Skeletal muscle cell (primary cell): ENCODE measurements at places on chromosomes 12 and 14.

DNA sequence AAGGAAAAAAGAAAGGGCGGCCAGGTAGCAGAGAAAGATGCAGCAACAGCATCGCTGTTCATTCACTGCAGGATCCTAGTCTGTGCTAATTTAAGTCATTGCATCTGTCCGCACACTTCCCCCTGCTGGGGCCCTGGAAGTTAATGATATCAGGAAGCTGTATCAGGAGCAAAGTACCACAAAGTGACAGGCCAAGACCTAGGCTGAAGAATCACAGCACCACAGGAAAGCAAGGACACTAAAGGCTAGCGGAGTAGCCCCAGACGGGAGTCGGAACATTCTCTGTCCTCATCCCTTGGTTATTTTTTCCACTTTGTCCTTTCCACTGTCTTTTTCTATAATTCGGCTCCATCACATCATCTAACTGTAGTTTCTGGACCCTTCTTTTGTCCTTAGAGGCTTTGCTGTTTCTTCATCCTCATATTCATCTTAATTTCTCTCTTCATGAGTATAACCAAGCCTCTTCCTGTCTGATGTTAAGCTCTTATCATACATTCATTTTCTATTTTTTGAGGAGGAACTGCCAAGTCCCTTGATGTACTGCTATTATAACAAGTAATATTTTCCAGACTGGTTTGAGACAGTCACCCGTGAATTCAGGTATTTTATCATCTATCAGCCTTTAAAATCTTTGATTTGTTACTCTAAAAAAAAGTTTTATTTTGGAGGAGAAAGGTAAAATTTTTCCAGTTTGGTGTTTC is 28.3 kb downstream of the DUSP16 start:
- DNase-seq, result no peak

- DNase-seq, result no peak
These were observed 396.1 kb upstream of the RGS6 start for GRCh38 chr14:71536015-71536740.

- no peak for DNase-seq
These were observed 5.8 kb downstream of the KMT5A start for GRCh38 chr12:123389560-123390351.

DNA sequence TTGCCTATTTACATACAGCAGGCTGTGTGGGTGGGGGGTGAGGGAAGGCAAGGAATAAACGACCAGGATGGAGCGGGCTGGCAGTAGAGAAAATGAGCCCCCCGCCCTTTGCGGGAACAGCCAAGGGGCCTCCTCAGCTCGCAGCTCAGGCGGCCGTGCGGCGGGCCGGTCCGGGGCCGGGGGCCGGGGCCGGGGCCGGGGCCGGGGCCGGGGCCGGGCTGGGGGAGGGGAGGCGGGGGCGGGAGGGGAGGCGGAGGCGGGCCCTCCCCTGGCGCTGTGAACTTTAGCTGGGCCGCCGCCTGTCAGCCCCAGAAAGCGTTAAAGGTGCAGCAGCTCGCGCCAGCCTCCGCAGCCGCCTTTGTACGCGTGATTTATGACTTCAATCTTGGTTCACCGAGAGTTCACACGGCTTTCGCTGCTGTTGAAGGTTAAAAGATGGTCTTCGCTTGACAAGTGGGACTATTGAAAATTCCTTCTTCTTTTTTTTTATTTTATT is 28.8 kb downstream of the HOXC4 start:
- no peak for DNase-seq

- DNase-seq, result no peak
These were observed 756 bp downstream of the TULP3 start for GRCh38 chr12:2891240-2892053.

- DNase-seq, result no peak
These were observed 1036.5 kb upstream of the NOVA1 start for GRCh38 chr14:27634056-27634970.
